Stimulated activated CD8-positive, alpha-beta memory T cell treated with anti-CD3 and anti-CD28 coated beads, Interleukin-4, amount 100 ng/mL, for 4 hours (primary cell): ENCODE measurements at places on chromosomes 4 and X.

- no peak for DNase-seq
Observed at GRCh38 chrX:10028283-10029104, 61.3 kb downstream of the CLDN34 start.

DNA sequence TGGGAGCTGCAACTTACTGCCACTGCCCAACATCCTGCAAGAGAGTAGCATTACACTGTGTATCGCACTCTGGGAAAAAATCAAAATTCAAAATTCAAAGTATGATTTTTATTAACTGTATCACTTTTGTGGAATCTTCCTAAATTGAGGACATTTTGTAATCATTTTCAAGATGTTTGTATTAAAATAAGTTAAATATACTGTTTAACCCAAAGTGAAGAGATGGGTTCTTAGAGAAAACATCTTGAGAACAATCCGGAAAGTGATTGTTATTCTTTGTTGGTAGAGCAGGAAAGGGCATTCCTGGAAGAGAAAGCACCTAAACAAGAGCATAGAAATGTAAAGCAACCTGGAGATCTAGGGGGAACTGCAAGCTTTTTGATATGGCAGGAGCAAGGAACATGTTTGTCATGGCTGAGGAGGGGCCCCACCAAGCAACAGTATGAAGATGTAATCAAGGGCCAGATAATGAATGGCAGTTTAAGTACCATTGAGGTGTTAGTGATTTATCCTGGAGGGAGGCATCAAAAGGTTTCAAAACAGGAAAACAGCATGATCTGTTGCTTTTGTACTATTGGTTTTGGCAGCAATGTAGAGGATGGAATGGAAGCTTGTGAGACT is 14.1 kb upstream of the SEC24D start:
- DNase-seq = no peak

DNA sequence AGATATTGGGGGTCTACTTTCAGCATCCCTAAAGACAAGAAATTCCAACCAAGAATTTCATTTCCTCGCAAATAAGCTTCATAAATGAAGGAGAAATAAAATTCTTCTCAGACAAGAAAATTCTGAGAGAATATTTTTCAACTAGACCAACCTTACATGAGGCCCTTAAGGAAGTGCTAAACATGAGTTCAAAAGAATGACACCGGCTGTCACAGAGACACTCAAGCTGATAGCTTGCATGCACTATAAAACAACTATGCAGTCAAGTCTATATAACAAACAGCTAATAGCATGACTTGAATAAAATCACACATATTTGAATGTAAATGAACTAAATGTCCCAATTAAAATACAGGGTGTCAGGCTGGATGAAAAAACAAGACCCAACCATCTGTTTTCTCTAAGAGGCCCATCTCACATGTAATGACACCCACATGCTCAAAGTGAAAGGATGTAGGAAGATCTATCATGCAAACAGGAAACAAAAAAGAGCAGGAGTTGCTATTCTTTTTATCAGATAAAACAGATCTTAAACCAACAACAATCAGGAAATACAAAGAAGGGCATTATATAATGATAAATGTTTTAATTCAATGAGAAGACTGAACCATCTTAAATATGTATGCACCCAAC is 27.2 kb downstream of the FAAH2 start:
- no peak for DNase-seq

DNA sequence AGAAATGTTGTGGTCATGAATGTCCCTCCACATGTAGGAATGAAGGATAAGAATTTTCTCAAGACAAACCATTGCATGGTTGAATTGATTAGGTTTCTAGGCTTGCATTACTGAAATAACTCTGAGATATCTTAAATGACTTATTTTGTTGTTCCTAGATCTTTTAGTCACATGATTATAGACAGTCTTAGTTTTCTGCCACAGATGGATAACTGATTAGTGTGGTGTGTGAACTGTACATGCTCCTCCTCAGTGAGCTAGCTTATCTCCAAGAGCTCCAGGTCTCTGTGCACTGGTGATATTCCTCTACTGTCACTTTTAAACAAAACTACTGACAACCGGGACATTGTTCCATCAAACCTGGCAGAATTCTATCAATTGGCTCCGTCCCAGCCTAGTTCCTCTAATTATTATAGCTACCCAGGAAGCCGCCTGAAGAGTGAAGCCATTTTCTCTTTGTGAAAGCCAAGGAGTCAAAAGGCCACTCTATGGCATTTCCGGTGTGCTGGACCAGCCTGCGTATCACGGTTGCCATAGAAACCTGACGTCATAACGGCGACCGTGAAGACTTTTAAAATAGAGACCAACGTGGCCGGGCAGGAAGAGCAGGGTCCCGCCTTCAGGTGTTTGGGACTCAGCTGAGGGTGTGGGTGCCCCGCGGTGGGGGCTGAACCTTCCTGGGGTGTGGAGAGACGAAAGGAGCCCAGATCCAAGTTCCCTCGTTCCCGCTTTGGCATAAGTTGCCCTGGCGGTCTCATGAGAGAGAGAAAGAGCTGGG is 28.1 kb downstream of the BEX3 start:
- DNase-seq = no peak

- DNase-seq = no peak
Observed at GRCh38 chr4:100479971-100480370, 37.9 kb downstream of the EMCN start.

- no peak for DNase-seq
Observed at GRCh38 chr4:42357325-42357724, 40.0 kb upstream of the SHISA3 start.

GRCh38 chrX:3143043-3143799 is 102.0 kb downstream of the ARSF start:
- DNase-seq = no peak

GRCh38 chr4:114466299-114466698 is 132.3 kb upstream of the UGT8 start:
- DNase-seq = no peak

GRCh38 chrX:20373063-20373462 is 106.4 kb upstream of the RPS6KA3 start:
- DNase-seq = no peak

- DNase-seq = no peak
Observed at GRCh38 chrX:16148896-16149295, 18.4 kb upstream of the MAGEB17 start.

- DNase-seq = no peak
Observed at GRCh38 chr4:78581618-78582017, 30.0 kb downstream of the ANXA3 start.

GRCh38 chrX:18937173-18937572 is 46.7 kb downstream of the PHKA2 start:
- DNase-seq = no peak

DNA sequence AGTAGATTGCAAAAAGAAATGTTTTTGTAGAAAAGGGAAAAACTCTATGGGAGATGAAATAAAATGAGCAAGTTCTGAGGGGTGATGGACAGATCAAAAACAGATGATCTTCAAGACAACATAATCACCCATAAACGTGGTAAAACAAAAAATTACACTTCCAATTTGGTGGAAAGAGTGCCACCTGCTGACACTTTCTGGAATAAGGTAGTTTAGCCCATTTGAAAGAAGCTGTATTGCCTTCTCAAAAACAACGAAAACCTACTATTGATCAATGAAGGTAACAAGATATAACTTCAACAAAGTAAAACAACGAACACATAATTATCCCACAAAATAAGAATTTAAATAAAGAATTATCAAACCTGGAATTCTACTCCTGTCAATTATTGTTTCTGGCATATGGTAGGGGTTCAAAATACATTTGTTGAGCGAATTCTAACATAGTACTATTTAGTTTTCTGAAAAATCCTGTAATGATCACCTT is 2.5 kb downstream of the COQ2 start:
- no peak for DNase-seq
